ENCODE measurements at places on chromosomes 7 and 10.

- DNase-seq = no peak
Observed at GRCh38 chr10:29150010-29150409, 138.9 kb upstream of the LYZL1 start.

DNA sequence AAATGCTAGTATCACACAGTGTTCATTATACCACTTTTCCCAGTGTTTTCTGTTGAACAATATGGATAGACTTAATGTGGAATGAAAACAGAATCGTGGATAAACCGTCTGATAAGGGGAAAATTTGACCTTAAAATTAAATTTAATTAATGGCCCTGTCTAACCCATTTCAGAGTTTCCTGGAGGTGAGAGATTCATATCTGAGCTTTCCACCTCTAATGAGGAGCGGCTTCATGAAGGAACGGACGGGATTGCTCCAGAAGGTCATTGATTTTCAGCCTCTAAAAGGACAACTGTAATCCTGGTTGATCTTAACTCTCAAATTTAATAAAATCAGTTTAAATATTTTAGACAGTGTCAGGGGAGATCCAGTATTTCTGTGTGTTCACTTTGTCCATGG is 874.9 kb downstream of the GRID1 start:
- DNase-seq = no peak

GRCh38 chr10:92203919-92204623 is 86.8 kb downstream of the CPEB3 start:
- no peak for DNase-seq

DNA sequence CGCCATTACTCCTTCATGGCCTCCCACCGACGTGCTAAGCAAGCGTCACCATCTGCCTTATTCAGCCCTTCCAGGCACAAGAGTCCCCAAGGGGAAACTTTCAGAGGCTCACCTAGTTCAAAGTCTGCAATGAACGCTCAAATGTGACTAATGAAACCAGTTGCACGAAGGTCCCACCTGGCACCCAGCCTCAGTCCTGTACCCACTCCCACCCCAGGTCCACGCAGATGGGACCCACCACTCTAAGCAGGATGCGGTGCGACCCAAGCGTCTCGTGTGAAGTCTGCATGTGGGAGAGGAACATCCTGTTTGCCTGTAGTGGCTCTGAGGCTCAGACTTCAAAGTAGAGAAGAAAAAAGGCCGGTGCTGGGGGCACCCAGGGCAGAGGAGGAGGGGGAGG is 40.3 kb downstream of the RGS10 start:
- DNase-seq = no peak

GRCh38 chr10:133123746-133124356 is 36.1 kb downstream of the ADGRA1 start:
- no peak for DNase-seq

DNA sequence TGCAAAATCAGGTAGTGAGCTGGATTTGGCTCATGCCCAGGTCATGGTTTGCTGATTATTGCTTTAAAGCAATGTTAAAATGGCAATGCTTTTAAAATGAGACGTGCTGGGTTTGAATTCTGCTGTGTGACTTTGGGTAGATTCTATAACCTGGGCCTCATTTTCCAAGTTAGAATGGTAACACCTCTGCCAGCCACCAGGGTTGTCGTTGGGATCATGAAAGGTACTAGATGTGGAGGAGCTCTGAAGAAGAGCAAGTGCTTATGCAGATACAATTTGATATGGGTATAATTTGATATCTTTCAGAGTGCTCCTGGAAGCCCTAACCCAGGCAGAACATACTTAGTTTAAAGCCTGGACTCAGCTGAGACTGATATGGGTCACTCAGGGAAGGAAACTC is 60.0 kb downstream of the EVX1 start:
- DNase-seq = no peak

GRCh38 chr10:84762754-84763394 is 434.5 kb downstream of the CCSER2 start:
- no peak for DNase-seq

- no peak for DNase-seq
Observed at GRCh38 chr10:114195079-114195478, 15.9 kb downstream of the TDRD1 start.

DNA sequence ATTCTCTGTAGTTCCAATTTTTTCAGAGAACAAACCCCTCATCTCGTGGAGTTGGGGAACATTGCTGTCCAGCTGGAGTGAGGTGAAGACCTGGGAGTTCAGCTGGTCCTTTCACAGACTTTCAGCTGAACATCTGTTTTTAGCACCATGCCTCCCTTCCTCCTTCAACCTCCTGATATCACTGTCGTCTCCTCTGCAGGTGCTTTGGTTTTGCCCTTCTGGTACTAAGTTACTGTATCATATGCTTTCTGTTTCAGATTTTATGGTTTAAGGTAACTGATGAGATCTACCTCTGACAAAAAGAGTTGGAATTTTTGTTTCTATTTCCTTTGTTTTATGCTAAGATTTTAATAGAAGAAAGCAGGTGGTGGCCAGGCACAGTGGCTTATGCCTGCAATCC is 102.9 kb downstream of the ZNF438 start:
- no peak for DNase-seq

GRCh38 chr7:151732834-151733592 is 143.9 kb downstream of the PRKAG2 start:
- no peak for DNase-seq

GRCh38 chr7:40544871-40545303 is 410.1 kb downstream of the SUGCT start:
- no peak for DNase-seq

DNA sequence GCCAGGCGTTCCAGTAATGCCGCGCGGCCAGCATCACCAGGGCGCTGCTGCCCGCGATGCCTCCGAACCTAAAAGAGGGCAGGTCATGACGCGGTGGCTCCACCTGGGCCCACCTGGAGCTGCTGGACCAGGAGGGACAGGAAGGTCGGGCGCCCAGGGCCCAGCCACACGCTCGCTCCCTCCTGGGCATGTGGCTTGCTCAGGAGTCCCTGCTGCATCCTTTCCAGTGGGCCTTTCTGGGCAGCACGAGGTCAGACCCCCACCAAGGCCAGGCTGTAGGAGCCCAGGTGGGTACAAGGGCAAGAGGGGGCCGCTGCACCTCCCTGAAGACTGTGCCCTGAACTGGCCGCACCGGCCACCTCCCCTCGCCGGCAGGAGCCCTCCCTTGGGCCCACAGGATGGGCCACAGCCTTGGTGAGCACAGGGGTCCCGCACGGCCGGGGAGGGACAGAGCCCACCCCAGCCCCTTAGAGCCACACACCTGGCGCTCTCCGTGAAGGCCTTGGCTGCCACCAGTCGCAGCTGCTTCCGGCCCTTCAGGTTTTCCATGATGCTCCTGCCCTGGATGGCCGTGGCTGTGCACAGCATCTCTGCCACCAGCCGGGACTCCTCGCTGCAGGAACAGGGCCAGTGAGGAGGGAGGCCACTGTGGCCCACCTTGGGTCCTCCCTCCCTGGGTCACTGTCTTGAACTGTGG is 43.2 kb downstream of the CFAP46 start:
- DNase-seq = no peak

- no peak for DNase-seq
Observed at GRCh38 chr10:132776186-132776585, 9.8 kb downstream of the NKX6-2 start.

- peak; percentile 88 for DNase-seq
Observed at GRCh38 chr10:3935141-3935540, 150.1 kb upstream of the KLF6 start.

DNA sequence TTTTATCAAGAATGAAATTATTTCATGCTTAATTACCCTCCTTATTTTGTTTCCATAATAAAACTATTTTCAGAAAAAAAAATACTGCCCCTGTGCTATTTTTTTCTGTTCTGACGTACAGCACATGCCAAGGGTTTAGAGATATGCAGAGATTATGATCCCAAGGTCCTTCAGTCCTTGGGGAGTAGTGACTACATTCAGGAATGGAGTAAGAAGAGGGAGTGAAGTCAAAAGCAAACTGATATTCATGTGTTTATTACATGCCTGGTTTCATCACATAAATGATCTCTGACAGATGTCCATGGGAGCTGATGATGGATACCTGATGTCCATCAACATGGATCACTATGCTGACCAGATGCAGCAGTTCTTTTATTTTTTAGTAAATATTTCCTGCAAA is 17.2 kb downstream of the AKAP9 start:
- no peak for DNase-seq

GRCh38 chr7:36530456-36530855 is 140.8 kb downstream of the ANLN start:
- DNase-seq = no peak

GRCh38 chr10:94683214-94684054 is at the start of gene CYP2C18:
TSS of gene CYP2C18 (plus strand) at chr10:94683729. CDS start at chr10:94683820, 91 bp downstream.
- DNase-seq = no peak

DNA sequence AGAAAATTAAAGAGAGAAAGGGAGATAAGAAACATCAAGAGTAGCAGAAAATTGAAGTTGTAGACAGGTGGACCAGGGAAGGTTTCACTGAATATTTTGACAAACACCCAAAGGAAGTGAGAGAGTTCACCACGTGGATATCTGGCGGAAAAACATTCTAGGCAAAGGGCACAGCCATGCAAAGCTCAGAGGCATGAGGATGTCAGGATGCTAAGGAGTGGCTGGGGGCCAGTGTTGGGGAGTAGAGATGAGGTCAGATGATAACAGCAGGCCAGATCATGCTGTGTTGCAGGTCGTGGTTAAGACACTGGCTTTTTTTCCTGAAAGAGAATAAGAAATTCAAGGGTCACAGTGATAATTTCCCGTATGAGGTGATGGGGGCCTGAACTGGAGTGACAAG is 181.9 kb downstream of the DGKI start:
- DNase-seq = no peak

DNA sequence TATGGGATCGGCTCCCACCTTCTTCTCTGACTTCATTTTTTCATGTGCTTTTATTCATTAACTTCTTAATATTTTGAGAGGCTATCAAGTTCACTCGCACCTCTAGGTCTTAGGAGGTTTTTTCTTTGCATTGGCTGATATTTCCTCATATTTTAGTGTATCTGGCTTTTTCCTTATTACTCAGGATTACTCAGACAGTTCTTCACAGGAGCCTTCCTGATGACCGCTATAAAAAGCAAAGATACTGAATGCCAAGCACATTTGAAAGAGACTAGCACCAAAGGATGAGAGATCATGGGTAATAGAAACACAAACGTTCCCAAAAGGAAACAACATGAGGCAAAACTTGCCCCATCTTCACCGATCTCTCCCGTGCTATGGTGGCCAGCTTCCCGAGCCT is 409.2 kb upstream of the KLF6 start:
- DNase-seq = no peak

DNA sequence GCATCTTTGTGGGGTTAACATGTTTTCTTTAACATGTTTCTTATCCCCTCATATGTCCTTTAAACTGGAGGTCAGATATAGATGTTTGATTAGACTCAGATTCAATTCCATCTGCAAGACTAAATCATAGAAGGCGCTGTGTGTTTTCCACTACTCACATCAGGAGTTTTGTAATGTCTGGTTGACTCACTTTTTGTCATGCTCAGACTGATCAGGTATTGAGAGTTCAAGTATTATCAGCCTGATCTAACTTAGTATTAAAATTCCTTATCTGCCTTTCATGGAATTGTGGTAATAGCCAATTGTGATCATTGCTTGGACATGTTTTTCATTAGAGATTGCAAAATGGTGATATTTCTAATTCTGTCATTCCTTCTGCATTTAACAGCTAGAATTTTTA is 30.2 kb downstream of the ENTPD7 start:
- no peak for DNase-seq

DNA sequence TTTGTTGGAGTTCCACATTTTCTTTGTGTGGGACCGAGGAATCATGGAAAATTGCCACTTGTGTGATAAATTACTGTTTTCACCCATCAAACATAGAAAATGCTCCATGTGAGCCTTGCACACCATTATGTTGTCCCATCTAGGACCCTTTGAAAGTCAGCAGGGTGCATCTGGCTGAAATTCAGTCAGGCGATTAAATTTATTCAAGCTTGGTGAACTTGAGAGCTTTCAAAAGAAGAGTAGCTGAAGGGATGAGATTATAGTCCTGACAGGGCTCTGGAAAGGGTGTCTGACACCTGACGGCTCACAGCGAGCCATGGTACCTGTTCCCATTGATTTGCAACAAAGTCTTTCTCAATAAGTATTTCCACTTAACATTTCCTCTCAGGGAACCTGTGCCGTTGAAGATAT is 399.7 kb upstream of the ETV1 start:
- DNase-seq = no peak

DNA sequence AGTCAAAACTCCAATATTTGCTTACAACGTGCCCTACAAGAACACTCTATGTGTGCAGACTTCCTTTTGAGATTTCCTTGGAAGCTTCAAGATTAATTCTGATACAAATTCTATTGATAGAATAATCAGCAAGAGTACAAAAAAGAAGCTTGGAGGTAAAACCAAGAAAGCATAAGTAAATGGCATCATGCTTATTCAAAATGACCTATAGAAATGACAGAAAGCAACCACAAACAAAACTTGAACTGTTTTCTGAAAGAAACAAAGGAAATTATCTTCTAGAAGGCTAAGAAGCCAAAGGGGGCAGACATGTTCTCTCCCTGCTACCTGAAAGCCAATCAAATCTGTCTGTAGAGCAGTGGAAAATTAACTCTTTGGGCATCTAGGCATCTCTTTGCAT is 73.0 kb downstream of the CTNNA3 start:
- no peak for DNase-seq

GRCh38 chr7:129136887-129137642 is 7.4 kb upstream of the TSPAN33 start:
- DNase-seq = no peak

DNA sequence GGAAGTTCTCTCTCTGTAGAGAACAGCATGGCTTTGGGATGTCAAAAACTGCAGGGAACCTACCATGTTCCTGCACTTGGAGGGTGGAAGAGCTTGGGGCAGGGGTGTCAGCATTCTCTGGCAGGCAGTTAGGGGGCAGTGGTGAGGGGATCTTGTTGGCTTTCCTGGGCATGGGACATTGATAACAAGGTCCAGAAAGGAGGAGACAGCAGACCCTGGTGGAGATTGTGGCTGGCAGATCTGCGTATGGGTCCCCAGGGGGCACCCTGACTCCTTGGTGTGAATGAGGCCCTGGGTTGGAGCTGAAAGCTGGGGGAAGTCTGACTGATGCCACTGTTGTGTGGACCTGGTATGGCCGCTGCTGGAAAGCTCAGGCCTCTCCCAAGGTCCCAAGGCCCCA is 22.9 kb upstream of the CAMK2B start:
- DNase-seq = no peak

- DNase-seq = no peak
Observed at GRCh38 chr10:122460891-122461293, 461 bp upstream of the HTRA1 start.

DNA sequence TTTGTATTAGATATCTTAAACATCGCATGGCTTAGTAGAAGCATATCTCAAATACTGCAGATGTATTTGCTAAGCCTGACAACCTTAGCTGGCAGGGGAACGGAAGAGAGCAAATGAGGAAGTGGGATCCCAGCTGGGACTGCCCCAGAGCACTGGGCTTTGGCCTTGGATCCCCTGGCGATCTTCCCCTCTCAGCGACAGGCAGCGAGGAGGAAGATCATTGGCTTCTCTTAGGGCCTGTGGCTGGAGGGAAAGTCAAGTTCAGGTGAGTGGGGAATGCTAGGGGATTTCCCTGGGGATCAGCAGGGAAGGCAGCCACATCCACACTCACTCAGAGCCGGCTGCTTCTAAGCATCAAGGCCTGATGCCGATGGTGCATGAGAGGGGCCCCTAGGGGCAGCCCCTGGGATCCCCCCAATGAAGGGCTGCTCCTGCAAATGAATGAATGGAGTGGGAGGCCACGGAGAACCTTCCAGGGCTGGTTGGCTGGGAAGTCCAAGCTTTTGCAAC is 42.0 kb downstream of the LYZL2 start:
- DNase-seq = no peak

GRCh38 chr7:87480386-87480785 is 4.9 kb upstream of the ABCB4 start:
- no peak for DNase-seq

GRCh38 chr10:43109671-43110249 is 28.5 kb upstream of the CSGALNACT2 start:
- no peak for DNase-seq
